ENCODE measurements at places on chromosomes 7 and 10.
A peak's percentile ranks its signal among the peaks of the same experiment; 100 is the strongest.

GRCh38 chr10:94850766-94851165 lies 87.7 kb upstream of the CYP2C9 start:
- DNase-seq, result no peak

GRCh38 chr7:129986600-129986999 lies 33.8 kb upstream of the UBE2H start:
- no peak for DNase-seq

DNA sequence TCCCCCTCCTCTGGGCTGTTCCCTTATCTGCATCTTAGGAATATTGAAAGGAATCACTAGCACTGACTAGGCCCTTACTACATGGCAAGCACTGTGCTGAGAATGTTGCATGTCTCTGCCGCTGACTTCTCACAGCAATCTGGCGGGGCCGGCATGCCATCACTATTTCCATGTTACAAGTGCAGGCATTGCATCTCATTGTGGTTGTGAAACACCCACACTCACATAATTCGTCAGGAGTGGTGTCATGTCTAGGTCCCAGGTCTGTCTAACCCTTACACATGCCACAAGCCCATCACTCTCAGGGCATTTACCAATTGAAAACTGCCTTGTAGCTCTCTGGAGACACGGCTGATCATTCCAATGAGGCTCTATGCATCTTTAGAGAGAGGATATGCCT lies 8.5 kb upstream of the IL2RA start:
- DNase-seq, result no peak

DNA sequence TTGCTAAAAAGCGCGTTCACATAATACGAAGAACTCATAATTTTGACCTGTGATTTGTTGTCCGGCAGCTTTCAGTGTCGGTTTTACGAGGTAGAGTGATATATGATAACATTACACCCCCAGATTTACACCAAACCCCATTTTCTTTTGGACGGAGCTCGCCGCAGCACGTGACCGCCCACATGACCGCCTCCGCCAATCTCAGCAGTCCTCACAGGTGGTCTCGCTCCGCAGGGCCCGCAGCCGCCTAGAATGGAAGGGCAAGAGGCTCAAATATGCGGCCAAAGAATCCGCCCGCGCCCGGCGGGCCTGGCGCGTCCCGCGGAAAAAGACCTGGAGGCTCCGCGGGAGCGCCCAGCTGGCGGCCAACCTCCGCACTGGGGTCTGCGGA lies at the start of gene HOXA7:
TSS of gene HOXA7 (minus strand) at position 168 of the 391 bp plus-strand sequence. CDS start at position 38, 130 bp downstream.
- DNase-seq, result no peak

GRCh38 chr10:61559615-61560014 lies 103.1 kb upstream of the CABCOCO1 start:
- DNase-seq, result no peak

DNA sequence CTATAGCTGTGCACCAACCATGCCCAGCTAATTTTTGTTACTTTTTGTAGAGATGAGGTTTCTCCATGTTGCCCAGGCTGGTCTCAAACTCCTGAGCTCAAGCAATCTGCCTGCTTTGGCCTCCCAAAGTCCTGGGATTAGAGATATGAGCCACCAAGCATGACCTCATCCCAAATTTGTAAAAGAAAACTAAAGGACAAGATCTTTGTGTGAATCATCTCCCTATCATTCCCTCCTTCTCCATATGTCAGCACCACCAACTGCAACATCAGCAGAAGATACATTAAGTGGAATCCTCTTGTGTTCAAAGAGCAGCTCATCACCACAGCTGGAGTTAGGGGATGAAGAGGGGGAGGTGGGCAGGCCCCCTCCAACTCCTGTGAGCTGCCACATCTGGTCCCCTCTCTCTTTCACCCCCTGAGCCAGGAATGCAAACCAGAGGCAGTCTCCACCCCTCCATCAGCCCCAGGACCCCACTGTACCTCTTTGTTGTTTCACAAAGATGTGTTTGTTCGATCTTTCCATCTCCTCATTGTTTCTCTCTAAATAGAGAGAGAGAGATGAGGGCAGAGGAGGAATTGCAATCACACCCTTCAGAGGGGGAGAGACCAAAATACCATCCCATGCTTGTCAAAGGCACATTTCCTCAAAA lies 47.3 kb upstream of the PIP4K2A start:
- DNase-seq, result peak; percentile 85

DNA sequence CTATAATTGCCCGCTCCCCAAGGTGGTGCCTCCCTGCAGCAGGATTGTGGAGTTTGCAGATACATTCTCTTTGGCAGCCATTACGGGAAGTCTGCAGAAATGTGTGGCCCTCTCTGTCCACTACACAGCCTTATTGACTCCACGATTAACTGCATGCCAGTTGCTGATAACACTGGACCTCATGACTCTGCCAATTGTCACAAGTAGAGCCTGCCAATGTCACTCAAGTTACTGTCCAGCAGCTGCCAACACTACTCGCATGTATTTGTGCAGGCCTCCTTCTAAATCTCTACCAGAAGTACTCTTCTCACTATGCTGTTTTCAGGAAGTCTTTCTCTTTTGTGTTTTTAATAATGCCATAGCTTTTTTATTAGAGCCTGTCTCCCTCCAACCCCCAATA lies 128.8 kb downstream of the PPP1R3A start:
- DNase-seq, result no peak

DNA sequence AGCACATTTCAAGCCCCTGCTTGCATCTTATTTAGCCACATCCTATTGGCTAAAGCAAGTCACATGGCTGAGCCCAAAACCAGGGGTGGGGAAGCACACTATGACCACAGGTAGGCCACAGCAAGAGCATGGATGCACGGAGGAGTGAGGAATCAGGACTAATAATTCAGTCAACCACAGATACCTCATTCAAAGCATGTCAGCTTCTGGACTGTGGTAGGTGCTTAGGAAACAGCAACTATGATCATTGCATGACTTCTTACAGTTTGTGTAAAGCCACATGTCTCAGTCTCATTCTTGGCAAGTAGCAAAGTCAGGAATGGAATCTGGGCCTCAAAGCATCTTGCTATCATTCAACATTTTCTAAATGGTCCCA lies 79.0 kb upstream of the EMX2 start:
- no peak for DNase-seq

GRCh38 chr10:77791506-77791905 lies 135.0 kb downstream of the DLG5 start:
- DNase-seq, result no peak

All from anterior cingulate cortex (tissue), 58 donors.